ENCODE measurements at places on chromosomes 5 and 9.

- no peak for DNase-seq
These were observed 12.2 kb downstream of the OXCT1 start for GRCh38 chr5:41857989-41858388.

GRCh38 chr5:79499640-79500273, 14.2 kb downstream of the HOMER1 start:
- DNase-seq, result no peak

- no peak for DNase-seq
These were observed 264.8 kb downstream of the CSNK1G3 start for GRCh38 chr5:123776761-123777160.

DNA sequence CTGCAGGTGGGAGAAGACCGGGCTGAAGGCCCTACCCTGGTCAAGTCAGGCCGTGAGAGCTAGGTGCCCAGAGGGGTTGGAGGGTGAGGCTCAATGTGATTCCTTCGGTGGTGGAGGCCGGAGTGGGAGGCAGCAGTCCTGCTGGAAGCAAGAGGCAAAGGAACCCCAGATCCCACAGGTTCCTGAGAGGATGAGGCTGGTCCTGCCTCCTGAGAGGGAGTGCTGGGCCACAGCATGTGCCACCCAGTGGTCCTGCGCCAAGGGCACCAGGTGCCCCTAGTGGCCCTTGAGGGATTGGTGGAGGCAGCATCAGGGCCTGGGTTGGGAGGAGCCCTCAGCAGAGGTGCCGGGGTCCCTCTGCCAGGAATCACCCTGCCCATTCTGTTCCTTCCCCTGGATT, 59.1 kb downstream of the BARX1 start:
- peak; percentile 35 for DNase-seq

- DNase-seq, result no peak
These were observed 311.3 kb downstream of the SPATA31D1 start for GRCh38 chr9:82299870-82300269.

DNA sequence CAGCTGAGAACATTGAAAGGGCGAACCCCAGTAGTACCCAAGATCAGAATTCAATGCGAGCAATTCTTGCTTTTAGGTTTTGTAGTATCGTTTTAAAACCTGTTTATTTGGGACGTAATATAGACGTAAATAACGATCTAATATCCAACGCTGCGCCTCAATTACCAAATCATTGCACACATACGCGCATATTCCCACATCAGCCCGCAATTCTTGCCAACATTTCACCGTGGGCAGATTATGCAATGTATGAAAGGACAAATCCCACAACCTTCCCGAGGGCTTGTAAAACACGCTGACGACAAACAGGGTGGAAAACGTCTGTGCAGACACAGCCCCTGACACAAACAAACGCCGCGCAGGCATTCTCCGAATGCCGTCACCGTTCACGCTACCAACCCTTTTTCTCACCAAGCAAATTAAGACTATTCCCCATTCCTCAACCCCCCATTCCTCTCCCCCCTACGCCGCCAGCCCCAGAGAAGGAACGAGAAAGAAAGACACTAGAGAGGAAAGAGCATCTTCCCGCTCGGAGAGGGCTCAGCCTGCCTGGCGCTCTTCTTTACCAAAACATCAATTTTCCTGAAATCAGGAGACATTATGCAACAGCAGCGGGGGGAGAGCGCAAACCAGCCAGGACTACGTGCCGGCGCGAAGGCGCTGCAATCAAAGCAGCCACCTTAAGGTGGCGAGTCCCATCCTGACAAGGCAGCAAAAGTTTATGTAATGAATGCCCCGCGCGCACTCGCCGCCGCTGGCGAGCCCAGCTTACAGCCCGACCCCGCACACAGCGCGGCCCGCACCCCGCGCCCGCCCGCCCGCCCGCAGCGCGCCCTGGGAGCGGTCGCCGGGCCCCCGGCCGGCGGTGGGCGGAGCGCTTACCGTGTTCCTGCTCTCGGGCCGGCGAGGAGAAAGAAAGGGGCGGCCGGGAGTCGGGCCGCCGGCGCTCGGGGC, 597 bp downstream of the NFIL3 start:
- DNase-seq, result peak; percentile 78

- no peak for DNase-seq
These were observed 156.3 kb upstream of the FST start for GRCh38 chr5:53323943-53324642.
